Sigmoid colon (tissue), 7 donors: ENCODE measurements at places on chromosomes 6 and 20. TPM values are rescaled to one million over a fixed set of nuclear protein-coding genes. Genes with fewer than 3 reads are reported as not detected.

SRMS gene
- 0.19 TPM for polyA plus RNA-seq

ZC3H12D gene
- 3.6 TPM for polyA plus RNA-seq

GNRH2 gene
- not detected for polyA plus RNA-seq

MAFB gene
- polyA plus RNA-seq = 5.4 TPM

DNA sequence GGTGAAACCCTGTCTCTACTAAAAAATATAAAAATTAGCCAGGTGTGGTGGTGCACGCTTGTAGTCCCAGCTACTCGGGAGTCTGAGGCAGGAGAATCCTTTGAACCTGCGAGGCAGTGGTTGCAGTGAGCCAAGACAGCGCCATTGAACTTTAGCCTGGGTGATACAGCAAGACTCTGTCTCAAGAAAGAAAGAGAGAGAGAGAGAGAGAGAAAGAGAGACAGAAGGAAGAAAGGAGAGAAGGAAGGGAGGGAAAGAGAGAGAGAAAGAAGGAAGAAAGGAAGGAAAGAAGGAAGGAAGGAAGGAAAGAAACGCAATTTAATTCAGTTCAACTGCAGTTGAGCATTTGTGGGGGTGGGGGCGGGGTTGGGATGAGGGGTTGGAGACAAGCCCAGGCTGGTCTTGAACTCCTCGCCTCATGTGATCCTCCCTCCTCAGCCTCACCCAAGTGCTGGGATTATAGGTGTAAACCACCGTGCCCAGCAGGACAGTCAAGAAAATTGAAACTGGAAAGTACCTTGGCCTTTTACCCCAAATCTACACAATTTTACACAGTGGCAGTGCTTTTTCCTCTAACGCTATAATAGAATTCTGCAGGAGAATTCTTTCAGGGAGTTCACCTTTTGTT lies 30.5 kb downstream of the TRIM27 start:
- DNase-seq = peak; percentile 30

- DNase-seq = peak; percentile 88
Observed at GRCh38 chr6:4348462-4349112, 213.2 kb upstream of the ECI2 start.

DNA sequence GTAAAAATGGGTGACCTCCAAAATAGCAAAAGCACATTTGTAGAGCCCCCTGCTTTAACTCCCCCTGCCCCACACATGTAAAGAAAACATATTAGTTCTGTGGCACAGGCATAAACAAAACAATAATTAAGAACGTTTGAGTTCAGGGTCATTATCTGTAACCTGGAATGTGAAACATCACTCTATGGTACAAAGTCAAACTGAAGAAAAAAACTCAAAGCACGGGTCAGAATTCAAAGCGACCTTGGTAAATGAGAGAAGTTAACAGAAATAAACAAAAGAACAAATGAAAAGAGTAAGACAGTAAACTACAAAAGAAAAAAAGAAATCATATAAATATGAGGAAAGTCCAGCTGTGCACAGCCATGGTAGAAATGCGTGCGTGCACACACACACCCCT lies 67.5 kb downstream of the PKHD1 start:
- no peak for DNase-seq

- no peak for DNase-seq
Observed at GRCh38 chr6:120590611-120591010, 743.7 kb downstream of the TBC1D32 start.

DNA sequence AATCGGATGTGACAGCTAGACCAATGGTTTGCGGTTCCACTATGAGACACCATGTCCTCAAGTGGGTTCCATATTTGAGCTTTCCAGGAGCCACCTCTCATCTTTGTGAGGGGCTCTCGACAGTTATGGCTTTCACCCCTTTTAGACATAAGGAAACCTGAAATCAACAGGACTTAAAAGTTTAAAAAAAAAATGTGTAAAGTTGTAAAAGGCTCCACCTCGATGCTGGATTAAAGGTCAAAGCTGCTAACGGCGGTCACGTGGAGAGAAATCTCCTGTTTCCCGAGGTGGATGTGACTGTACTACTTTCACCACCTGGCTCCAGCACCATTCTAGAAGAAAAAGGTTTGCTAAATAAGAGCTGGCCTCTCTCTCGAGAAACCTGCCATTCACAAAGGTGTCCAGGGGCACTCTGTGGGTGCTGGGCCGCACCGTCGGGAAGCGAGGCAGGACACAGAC lies 542 bp downstream of the ATP5F1E start:
- DNase-seq = no peak

GRCh38 chr6:3749977-3750316 lies 1.6 kb downstream of the PXDC1 start:
- DNase-seq = peak; percentile 91

DNA sequence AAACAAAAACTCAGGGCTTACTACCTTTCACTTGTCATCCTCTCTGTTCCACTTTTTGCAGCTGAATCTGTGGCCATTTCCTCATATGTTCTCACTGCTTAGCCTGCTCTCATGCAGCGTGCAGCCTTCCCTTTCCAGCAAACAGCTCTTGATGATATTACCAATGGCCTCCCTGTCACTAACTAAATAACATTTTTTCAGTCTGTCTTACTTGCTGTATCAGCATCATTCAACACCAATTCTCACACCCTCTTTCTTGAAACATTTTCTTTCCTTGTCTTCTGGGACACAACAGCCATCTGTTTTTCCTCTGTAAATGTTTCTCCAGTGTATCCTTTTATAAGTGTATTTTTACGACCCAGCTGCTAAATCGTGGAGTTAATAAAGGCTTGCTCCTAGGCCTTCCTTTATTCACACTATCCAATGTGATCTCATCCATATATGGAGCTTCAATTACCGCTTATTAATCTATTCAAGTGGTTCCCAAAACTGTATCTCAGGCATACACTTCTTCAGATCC lies 523.6 kb upstream of the RNF217 start:
- no peak for DNase-seq
